ENCODE measurements at places on chromosomes 2 and 18.

DNA sequence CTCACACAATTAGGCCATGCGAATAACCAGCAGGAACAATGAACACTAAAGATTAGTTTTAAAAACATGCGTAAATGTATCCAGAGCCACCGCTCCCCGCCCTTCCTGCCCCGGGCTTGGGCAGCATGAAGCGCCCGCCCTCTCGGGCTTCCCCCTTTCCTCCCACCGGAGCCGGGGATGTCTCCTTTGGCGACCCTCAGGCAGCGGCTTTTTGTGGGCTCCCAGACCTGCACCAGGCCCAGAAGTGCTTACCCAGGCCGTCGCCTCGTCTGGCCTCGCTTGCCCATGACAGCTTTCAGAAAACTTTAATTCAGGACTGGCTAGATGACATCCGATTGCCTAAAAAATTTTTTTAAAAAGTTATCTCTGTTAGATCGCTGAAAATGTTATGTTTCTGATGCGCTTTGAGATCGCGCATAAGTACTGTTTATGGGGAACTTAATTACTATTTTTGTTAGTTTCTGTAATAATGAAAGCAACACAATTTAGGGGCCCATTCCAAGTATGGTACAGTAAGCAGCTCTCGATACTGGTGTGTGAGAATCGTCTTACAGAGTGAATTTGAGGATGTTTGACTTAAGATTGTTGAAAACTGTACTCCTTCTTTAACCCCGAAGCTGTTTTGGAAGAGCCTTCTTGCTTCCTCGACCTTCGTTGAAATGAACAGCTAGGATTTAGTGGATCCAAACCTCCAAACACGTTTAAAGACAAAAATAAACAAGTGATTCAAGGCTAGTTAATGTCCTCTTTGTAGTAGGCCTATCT lies 1.1 kb downstream of the MAP3K20 start:
- no peak for DNase-seq

DNA sequence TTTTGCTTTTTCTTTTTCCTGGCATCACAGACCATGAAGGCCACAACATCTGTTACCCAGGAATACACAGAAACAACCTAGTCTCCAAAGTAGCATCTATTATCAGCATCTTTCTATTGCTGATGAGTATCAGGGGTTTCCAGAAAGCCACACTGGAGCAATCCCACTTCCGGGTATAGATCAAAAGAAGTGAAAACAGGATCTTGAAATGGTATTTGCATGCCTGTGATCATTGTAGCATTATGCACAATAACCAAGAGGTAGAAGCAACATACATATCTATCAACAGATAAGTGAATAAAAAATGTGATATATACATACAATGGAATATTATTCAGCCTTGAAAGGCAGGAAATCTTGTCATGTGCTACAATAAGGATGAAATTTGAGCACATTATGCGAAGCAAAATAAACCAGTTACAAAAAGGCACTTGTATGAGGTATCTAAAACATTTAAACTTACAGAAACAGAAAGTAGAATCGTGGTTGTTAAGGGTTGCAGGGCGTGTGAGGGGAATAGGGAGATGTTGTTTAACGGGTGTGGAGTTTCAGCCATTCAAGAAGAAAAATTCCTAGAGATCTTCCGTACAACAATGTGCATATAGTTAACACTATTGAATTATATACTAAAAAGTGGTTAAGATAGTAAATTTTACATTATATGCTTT lies 115.1 kb downstream of the KCNE4 start:
- DNase-seq: no peak

- DNase-seq: no peak
Observed at GRCh38 chr2:68388358-68388757, 23.3 kb downstream of the PLEK start.

- no peak for DNase-seq
Observed at GRCh38 chr18:46562674-46563192, 94.3 kb downstream of the LOXHD1 start.

DNA sequence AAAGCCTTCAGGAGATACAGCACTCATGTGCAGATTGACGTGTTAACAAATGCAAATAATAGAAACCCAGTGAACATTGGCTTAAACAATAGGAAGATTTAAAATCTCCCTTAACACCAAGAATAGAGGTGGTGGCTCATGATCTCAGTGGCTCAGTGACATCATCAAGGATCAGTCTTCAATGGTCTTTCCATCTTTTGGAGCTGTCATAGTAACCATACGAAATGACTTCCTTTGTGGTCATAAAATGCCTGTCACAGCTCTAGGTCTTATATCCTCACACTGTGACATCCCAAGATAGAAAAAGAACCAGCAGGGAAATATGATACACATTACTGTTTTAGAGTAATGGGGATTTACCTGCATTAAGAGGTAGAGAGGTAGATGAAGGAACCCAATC lies 59.6 kb upstream of the ACKR3 start:
- no peak for DNase-seq

GRCh38 chr2:152319822-152320570 lies 15.0 kb upstream of the FMNL2 start:
- DNase-seq: no peak

DNA sequence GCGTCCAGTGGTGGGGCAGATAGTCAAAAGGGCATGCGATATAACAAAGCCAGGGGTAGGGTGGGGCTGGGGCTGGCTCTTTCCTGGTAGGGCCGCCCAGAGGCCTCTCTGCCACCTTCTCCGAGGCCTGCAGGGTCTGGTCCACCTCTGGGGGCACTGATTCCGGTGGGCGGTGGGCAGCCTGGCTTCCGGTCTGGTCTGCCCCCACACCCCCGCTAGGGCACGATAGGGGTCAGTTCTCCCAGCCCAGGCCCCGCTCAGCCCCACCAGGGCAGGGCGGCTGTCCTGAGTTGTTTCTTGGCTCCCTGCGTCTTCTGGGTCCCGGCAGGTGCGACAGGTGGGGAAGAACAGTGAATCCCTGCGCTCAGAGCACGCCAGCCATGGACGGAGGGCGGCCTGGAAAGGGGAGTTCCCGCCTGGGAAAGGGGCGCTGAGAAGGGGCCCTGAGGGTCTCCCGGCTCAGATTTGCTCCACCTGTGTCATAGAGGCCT lies 707 bp upstream of the ERFE start:
- no peak for DNase-seq

Measured in hepatic stellate cell (primary cell).